Frontal cortex (tissue), 4 donors: ENCODE measurements at places on chromosomes 16 and 17. TPM values are rescaled to one million over a fixed set of nuclear protein-coding genes. Genes with fewer than 3 reads are reported as not detected.
A peak's percentile ranks its signal among the peaks of the same experiment; 100 is the strongest.

DNA sequence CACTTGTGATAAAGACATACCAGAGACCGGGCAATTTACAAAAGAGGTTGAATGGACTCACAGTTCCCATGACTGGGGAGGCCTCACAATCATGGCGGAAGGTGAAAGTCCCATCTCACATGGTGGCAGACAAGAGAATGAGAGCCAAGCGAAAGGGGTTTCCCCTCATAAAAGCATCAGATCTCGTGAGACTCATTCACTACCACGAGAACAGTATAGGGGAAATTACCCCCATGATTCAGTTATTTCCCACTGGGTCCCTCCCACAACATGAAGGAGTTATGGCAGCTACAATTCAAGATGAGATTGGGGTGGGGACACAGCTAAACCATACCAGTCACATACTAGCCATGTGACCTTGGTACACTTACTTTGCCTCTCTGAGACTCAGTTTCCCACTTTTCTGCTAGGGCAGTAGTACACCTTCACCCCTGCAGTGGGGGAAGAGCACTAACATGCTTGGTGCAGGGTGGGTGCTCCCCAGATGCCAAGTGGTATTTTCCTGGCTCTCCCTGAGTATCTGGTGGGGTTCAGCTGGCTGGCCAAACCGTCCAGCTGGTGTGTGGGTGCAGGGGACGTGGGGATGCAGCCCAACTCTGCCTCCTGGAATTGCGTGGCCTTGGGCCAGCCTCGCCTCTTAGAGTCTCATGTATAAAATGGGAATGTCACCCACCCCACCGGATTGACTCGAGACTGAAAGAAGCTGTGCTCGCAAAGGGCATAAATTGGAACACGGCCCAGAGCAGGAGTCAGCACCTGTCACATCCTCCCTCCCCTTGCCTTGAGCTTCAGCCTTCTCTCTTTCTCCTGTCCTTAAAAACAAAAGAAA lies 364.1 kb downstream of the CPPED1 start:
- peak; percentile 28 for DNase-seq

DNA sequence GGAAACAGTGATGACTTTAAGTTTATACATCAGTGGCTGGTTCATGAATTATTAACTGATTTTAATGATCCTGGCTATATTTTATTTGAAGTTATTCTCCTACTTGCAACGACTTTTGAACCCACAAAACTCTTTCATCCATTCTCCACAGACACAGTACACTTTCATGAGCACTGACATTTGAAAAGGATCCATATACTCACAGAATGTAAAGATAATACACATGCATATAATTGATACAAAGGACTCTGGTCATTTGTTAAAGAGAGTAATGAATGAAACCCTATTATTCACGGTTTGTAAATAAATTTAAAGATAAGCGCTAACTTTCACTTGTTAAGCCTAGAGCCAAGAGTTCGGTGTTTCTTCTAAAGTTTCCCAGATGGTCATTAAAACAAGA lies 3.3 kb downstream of the TOX3 start:
- DNase-seq = no peak

GRCh38 chr16:50299508-50300105 lies 33.3 kb downstream of the ADCY7 start:
- DNase-seq = no peak

Gene MRPL12
- 4.9 TPM for total RNA-seq

DNA sequence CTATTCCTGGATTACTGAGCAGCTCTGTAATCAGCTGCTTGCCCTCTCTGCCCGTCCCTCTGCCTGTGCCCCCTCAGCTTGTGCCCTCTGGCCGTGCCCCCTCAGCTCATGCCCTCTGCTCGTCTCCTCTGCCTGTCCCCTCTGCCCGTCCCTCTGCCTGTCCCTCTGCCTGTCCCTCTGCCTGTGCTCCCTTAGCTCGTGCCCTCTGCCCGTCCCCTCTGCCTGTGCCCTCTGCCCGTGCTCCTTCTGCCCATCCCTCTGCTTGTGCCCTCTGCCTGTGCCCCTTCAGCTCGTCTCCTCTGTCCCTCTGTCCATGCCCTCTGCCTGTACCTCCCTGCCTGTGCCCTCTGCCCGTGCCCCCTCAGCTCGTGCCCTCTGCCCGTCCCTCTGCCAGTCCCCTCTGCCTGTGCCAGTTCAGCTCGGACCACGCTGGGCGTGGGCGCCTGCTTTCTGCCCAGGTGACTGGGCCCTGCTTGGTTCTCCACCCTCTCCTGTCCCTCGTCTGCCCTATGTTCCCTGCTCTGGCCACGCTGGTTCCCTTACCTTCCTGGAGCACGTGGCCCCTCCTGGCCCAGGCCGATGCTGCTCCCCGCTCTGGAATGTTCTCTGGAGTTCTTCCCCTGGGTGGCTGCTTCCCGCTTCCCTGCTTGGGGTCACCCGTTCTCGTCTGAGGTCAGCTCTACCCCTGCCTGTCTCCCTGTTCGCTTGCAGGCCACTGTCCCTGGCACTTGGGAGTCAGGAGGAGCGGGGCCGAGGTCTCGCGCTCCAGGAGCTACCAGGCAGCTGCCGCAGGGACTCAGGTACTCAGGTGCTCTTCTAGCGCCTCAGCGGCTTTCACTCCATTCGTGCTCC lies 63.9 kb downstream of the BANP start:
- DNase-seq = no peak

- DNase-seq = peak; percentile 64
Measured at GRCh38 chr16:27639561-27640276, 89.8 kb downstream of the KATNIP start.

Gene RAB37
- 0.82 TPM for total RNA-seq

GRCh38 chr17:46013502-46014165 lies 14.6 kb downstream of the STH start:
- no peak for DNase-seq
